Activated naive CD4-positive, alpha-beta T cell (primary cell): ENCODE measurements at places on chromosomes 7 and 10.

DNA sequence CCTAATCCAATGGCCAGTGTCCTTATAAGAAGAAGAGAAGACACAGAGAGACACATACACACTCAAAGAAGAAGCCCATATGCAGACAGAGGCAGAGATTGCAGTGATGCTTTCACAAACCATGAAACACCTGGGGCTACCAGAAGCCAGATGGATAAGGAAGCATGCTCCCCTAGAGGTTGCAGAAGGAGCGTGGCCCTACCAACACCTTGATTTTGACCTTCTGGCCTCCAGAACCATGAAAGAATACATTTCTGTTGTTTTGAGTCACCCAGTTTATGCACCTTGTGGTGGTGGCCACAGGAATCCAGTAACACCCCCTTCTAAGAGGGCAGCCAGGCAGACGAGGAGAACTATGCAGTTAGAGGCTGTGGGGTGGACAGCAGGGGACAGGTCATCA, 43.5 kb downstream of the AOC1 start:
- no peak for DNase-seq

- DNase-seq, result no peak
These were observed 27.2 kb downstream of the LSM5 start for GRCh38 chr7:32462977-32463376.

DNA sequence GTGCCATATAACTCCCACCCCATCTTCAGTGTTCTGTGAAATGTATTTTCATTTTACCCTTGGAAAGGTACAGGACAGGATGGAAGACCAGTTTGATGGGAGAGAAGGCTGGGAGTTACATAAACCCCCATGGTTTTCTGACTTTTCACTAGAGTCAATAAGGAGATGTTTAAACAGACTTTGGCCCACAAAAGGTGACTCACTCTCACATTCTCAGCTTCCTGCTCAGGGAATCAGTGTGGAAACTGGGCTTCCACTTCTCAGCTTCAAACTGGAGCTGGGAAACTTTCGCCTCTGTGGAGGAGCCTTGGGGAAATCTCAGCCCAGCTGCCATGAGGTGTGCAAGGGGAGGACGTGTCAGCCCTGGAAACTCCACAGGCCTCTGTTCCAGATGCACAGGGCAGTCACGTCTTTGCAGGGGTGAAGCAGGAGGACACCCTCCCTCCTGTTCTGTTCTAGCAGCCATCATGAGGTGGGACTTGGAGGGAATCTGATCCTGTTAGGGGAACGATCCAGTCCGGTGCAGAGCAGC, 560.5 kb upstream of the GALNT17 start:
- DNase-seq, result no peak

DNA sequence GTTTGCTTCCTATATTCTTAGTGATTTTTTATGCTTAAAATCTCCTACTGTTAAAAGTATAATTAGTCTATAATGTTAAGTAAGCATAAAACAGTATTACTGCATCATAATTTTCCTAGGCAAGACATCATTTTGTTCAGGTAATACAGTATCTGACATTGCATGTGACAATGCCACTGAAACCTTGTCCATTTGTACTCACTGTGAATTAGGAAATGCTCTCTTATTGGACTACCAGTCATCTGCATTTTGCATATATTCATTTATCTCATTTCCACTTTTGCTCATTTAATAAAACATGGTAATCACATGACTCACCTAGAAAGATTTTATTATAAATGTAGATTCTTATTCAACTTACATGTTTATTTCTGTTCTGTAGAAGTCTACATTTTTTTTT, 379.1 kb downstream of the ETV1 start:
- DNase-seq, result no peak

- DNase-seq, result no peak
These were observed 23.8 kb downstream of the DLD start for GRCh38 chr7:107914831-107915230.

GRCh38 chr10:128932071-128932820, 534.8 kb upstream of the MGMT start:
- DNase-seq, result no peak

- no peak for DNase-seq
These were observed 17.2 kb upstream of the SLC29A4 start for GRCh38 chr7:5265320-5266190.

DNA sequence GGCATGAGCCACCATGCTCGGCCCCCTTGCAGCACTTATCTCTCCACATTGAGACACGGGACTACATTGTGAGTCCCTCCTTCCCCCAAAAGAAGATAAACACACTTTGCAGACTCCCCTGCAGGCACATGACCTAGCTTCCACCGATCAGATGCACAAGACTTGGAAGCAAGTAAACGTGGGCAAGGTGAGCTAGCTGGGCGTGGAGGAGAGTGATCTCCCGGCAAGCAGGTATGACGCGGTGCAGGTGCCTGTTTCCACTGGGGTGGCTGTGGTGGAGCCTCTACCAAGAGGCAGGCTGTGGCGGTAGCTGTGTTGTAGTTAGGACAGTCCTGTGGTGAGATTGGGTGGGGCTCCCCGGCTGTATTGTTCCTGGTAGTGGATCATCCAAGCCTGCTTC, 7.7 kb upstream of the COMTD1 start:
- DNase-seq, result no peak

DNA sequence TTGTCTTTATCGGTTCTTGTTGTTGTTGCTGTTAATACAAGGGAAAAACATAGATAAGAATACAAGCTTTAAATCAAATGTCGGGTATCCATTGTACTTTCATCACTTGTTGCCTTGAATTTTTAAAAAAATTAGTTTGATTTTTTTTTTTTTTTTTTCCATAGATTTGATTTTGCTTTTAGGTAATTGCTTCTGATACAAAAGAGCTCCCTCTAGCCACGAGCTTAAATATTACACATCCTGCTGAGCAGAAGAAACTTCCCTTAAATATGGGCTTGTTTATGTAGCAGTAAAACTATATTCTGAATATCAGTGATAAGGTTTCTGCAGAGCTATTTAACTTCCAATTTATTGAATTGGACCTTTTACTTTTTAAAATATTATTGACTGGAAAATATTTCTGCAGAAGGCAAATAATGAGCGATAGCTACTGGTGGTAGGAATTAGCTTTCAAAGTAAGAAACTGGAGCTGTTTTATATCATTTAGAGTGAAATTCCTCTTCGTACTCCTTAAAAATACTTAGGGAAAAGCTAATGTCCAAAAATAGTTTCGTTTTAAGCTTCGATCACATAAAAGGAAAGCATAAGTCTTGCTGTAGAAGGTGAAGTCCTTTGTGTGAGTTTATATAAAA, 216.9 kb downstream of the POLR1F start:
- DNase-seq, result no peak

GRCh38 chr7:77983973-77984372, 185.4 kb downstream of the PHTF2 start:
- DNase-seq, result no peak

DNA sequence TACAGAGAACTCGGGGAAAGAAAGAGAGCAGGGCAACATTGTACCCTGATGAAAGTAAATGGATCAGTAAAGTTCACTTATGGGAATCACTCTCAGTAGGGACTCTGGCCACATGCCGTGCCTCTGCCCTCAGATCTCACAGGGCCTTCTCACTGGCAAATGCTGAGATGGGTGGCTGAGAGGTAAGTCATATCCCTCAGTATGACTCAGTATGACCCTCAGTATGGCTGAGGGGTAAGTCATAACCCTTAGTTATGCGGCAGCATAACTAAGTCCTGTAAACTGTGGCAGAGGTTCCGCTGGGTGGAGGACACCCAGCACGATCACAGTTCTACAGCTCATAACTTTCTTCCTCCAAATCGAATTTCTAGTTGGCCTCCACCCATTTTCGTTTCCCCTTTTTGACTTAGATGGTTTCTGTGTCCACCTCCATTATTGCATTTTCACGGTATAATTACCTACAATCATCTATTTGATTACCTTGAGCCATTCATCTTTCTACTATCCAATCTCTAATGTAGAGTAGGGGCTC, 26.5 kb upstream of the WNT16 start:
- DNase-seq, result no peak

DNA sequence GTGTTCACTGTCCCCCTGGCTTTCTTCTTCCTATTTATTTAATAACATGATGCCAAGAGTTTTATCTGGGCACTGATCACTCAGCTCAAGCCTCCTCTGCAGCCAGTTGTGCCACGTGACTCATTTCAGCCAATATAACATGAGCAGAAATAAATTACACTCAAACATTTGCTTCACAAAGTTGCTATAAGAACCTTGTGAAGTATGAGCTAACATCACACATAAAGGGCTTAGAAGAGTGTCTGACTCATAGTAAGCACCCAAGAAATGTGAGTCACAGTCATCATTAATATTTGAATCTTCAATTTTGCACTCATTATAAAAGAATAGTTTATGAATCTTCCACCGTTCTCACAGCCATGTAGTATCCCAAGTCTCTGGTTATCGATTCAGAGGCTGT, 414.6 kb upstream of the NPVF start:
- no peak for DNase-seq

GRCh38 chr10:100307684-100308083, 21.2 kb upstream of the BLOC1S2 start:
- DNase-seq, result no peak

- DNase-seq, result no peak
These were observed 206.9 kb upstream of the KLF14 start for GRCh38 chr7:130940907-130941306.

DNA sequence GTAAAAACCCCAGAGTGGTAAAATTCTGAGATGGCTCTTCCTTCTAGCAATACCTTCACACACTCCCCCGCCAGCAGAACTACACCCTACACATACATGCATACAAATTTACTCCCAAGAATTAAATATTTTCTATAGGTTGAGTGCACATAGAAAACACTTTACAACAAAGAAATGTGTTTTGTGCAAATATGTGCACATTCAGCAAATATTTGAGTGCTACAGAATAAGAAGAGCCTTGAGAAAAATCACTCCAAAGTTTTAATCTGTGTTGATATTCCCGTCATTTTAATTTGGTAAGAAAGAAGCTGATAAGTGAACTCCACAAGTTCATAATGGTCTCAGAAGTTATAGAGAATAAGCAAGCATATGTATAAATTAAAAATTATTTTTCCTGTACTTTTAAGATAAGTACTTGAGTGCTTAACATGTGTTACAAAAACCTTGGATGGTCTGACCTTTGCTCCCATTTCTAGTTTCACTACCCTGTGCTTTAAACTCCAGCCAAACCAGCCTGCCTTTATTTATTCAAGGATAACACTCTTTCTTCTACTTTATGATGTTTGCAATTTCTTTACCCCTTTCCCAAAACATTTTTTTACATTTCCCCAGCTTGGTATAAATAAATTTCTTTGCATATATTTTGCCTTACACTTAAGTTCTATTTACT, 733.5 kb upstream of the LRRTM3 start:
- no peak for DNase-seq

GRCh38 chr7:50212666-50213621, 91.6 kb upstream of the IKZF1 start:
- no peak for DNase-seq

DNA sequence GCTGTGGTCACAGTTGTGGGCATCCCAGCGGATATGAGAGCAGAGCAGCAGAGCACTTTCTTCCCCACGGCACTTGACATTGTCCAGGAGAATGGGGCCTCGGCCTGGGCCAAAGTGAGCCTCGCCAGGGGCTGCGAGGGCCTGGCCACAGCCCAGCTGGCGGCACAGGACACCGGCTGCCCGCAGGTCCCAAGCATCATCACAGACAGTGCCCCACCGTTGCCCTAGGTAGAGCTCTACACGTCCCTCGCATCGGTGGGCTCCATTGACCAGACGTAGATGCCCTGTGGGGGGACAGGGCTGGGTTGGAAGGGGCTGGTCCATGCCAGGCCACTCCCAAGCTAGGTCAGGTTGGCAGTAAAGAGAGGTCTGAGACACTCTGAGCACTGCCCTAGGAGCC, 19.4 kb downstream of the SSC4D start:
- no peak for DNase-seq

DNA sequence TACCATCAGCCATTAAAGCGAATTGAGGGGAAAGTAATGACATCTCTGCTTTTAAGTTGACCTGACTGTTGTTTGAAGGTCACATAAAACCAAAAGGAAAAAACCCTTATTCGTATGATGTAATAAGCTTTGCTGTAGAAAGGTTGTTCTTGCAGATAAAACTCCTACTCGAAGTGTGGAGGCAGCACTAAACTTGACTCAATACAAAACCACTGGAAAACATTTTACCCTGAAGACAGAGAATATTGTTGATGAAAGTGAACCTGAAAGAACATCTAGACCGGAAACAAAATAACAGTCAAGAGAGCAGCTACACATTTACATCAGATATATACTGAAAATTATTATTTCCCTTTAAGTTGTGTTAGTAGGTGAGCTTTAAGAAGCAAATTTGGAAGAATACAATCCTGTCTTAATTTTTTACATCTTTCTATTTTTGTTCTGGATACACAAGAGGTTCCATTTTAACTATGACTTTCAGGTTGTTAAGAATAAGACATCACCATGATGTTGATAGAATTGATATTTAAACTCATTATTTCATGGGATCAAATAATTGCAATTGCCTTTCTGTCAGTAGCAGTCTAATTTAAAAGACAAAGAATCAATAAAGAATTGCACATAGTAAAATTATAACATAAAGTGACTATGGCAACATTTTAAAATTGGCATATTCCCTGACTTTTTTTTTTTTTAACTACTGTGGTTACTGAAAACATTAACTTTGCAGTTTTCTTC, 6.4 kb downstream of the ETV1 start:
- DNase-seq, result no peak

- DNase-seq, result no peak
These were observed 201.8 kb upstream of the ZMIZ1 start for GRCh38 chr10:78866731-78867554.

GRCh38 chr10:118020365-118020764, 26.4 kb downstream of the RAB11FIP2 start:
- no peak for DNase-seq

- no peak for DNase-seq
These were observed 29.9 kb downstream of the SPDYE6 start for GRCh38 chr7:102326157-102326889.

- no peak for DNase-seq
These were observed 205.5 kb downstream of the DNAJB6 start for GRCh38 chr7:157542068-157543021.

GRCh38 chr7:27030393-27031050, 65.3 kb downstream of the HOXA1 start:
- DNase-seq, result no peak

- DNase-seq, result no peak
These were observed 128.0 kb downstream of the ELAPOR2 start for GRCh38 chr7:86931439-86931838.

GRCh38 chr10:3763852-3764625, 21.0 kb downstream of the KLF6 start:
- no peak for DNase-seq

GRCh38 chr7:137342265-137342664, 1.3 kb downstream of the PTN start:
- DNase-seq, result no peak
